ENCODE measurements at places on chromosomes 4 and X.

GRCh38 chrX:40104630-40104984 lies 6.8 kb upstream of the BCOR start:
- DNase-seq = peak; percentile 35

DNA sequence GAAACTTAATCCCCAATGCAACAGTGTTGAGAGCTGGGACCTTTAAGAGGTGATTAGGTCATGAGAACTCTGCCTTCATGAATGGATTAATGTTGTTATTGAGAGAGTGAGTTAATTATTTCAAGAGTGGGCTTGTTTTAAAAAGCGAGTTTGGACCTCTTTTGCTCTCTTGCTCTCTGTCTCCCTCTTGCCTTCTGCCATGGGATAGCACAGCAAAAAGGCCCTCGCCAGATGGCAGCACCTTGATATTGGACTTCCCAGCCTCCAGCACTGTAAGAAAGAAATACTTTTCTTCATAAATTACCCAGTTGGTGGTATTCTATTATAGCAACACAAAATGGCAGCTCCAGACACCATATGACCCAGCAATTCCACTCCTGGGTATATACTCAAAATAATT lies 7.0 kb upstream of the ATP6AP2 start:
- DNase-seq = peak; percentile 21

- no peak for DNase-seq
These were observed 58.5 kb downstream of the ADGRA3 start for GRCh38 chr4:22457348-22457747.

- no peak for DNase-seq
These were observed 3.8 kb upstream of the CFAP299 start for GRCh38 chr4:80331693-80332092.

GRCh38 chr4:138647433-138647832 lies 368.1 kb upstream of the NOCT start:
- DNase-seq = no peak

GRCh38 chr4:86848136-86848535 lies 1.0 kb downstream of the SLC10A6 start:
- no peak for DNase-seq

DNA sequence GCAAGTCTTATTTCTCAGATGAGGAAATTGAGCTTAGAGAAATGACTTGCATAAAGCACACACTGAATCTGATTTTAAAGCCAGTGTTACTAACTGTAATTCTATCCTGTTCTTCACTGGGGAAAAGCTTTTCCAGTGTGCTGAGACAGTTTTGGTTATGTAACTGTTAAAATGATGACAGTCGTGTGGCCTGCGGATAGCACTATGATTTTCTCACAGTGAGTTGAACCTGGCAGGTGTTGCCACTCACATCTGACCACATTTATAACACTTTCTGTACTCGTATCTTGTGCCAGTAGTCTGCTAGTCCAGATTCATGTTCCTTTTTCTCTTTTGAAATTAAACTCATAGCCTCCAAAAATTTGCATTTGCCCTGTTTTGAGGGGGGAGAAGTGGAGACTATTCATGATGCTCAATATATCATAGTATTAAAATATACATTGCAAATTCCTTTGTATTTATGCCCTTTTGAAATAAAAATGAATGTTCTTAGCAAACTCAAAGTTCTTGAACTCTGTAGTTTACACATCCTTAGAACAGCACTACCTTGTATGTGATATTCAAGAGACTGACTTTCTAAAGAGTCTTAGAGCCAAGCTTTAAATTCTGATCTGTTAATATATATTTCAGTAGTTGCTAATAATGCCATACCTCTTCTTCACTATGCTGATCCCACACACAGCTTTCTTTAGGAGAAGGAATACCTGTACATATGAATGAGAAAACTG lies 132.3 kb downstream of the PDLIM5 start:
- no peak for DNase-seq

- DNase-seq = no peak
These were observed 134.3 kb downstream of the AMELX start for GRCh38 chrX:11427453-11428071.

DNA sequence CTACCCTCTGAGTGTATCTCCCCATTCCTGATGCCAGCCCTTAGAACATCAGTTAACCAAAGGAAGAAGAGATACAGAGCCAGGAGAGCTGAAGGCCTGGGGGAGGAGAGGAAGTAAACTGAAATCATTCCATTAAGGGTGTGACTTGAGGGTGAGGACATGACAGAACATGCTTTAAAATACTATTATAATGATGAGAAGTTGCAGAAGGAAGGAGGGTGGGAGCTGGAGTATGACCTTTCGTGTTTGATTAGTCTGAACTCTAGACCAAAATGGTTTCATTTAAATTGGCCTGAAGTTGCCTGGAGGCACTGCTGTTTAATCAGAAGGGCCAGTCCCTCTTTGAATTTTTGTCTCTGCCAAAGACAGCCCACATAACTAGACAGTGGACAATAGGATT lies 11.4 kb downstream of the INTS6L start:
- DNase-seq = no peak

- DNase-seq = no peak
These were observed 344.8 kb upstream of the MAGEB2 start for GRCh38 chrX:29870608-29871007.

- DNase-seq = no peak
These were observed 137.7 kb downstream of the LDB2 start for GRCh38 chr4:16760617-16761363.

DNA sequence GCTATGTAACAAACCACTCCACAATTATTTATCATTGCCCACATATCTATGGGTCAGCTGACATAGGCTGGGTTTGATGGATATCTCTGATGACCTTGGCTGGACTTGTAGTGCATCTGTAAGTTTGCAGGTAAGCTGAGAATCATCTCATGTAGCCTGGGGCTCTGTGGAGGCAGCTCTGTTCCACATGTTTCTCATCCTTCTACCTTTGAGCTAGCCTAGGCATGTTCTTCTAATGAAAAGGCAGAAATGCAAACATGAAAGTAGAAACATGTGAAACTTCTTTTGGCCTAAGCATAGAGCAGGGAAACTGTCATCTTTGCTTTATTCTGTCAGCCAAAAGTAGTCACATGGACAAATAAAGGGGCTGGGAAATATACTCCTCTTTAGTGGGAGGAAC lies 18.2 kb downstream of the MRPL1 start:
- no peak for DNase-seq

GRCh38 chrX:295136-295535 lies 14.0 kb downstream of the PLCXD1 start:
- no peak for DNase-seq

DNA sequence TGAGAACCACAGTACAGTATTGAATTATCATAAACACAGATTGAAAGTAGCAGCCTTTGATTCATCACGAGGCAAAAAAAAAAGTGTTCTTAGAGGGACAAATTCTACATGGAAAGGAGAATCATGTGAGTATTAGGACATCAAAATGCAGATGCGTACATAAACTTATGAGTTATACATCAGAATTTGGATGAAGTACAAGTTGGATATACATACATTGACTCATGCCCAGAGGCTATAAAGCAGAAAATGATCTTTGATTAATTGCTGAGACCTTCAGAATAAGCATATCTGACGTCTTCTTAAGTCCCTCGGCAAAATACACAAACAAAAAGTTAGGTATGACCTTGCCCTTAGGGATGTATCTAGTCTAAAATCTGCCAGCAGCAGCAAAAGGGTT lies 206.4 kb downstream of the LDB2 start:
- no peak for DNase-seq

- DNase-seq = no peak
These were observed 283.6 kb downstream of the CFAP299 start for GRCh38 chr4:80619070-80619674.

Measured in BE2C (cell line).